ENCODE measurements at places on chromosomes 3 and 15.

DNA sequence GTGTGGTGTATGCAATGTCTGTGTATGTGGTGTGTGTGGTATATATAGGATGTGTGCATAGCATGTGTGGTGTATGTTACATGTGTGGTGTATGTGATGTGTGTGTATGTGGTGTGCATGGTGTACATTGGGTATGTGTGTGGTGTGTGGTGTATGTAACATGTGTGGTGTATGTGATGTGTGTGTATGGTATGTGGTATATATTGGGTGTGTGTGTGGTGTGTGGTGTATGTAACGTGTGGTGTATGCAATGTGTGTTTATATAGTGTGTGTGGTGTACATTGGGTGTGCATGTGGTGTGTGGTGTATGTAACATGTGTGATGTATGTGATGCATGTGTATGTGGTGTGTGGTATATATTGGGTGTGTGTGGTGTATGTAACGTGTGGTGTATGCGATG, 41.9 kb downstream of the ARRDC4 start:
- DNase-seq, result no peak

- DNase-seq, result no peak
Measured at GRCh38 chr3:104943974-104944373, 422.7 kb upstream of the ALCAM start.

GRCh38 chr3:70387889-70388288, 75.5 kb upstream of the MDFIC2 start:
- DNase-seq, result no peak

- no peak for DNase-seq
Measured at GRCh38 chr3:169077394-169077906, 586.1 kb downstream of the MECOM start.

DNA sequence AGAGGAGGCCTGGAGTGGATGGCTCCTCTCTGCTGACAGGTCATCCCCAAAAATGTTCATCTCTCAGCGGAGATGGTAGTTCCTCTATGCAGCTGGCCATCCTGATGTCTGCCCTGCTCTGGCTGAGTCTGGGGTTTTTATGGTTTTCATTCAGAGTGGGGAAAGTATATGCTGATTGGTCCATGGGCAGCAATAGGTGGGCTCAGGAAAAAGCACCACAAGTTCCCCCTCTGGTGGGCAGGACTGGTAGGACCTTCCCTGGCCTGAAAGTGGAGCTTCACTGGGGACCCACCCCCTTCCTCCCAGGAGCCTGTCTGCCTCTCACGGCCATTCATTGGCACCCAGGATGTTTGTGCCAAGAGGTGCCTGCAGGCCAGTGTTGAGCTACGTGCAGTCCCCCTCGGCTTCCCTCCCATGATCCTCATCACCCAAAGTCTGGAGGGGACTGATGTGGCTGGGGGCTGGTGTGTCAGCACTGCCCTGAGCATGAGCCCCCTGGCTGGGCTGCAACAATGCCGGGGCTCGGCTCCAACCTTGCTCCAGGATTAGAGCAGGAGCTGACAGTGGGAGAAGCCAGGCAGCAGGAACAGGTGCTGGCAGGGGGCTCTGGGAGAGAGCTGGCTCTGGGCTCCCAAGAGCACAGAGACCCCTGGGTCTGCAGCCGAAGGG, 13.1 kb upstream of the BLOC1S6 start:
- DNase-seq, result no peak

DNA sequence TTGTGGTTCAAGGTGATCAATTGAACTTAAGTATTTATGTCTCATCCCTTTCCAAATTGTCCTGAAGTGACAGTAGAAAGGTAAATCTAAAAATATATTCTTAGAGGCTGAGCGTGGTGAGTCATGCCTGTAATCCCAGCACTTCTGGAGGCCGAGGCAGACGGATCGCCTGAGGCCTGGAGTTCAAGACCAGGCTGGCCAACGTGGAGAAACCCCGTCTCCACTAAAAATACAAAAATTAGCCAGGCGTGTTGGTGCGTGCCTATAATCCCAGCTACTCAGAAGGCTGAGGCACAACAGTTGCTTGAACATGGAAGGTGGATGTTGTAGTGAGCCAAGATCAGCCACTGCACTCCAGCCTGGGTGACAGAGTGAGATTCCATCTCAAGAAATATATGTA, 226.6 kb downstream of the DPH6 start:
- no peak for DNase-seq

- DNase-seq, result no peak
Measured at GRCh38 chr15:77856705-77857346, 220.7 kb downstream of the TBC1D2B start.

DNA sequence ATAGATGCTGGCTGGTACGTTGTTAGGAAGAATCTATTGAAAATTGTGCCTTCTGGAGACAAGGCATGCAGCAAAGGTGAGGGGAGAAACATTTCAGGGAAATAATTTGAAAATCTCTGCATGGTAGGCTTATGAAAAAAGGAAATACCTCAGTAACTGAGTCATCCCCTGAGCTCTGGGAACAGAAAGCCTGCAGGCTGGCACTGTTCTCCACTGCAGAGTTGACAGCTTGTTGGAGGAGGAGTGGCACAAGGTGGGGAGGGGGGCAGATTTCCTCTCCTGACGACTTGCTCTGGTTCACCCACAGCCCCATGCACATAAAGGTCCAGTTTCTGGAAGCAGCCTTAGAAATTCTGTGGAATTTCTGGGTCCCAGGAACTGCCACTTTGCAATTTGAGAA, 179.4 kb downstream of the ABHD5 start:
- no peak for DNase-seq

GRCh38 chr3:39911465-39912309, 102.3 kb downstream of the MYRIP start:
- DNase-seq, result no peak

GRCh38 chr15:31458596-31459399, 132.2 kb downstream of the KLF13 start:
- no peak for DNase-seq

GRCh38 chr3:130515755-130516154, 1.2 kb upstream of the COL6A6 start:
- DNase-seq, result no peak

DNA sequence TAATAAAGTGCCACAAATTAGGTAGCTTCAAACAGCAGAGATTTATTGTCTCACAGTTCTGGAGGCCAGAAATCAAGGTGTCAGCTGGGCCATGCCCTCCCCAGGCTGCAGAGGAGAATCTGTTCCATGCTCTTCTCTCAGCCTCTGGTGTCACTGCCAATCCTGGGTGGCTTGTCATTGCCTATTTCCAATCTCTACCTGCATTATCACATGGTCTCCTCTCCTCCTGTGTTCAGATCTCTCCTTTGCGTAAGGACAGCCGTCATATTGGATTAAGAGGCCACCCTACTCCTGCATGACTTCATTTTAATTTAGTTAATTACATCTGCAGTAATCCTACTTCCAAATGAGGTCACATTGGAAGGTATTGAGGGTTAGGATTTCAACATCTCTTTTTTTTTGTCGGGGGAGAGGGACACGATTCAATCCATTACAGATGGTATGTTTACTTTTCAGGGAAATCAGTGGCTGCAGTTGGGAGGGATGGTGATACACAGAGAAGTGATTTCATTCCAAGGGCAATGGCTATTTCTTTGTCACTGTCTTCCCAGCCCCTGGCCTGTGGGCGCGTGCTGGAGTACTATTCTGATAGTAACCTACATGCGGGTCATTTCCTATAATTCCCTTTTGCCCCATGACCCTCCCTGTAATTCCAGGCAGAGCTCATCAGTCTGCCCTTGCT, 169.4 kb downstream of the MINAR1 start:
- no peak for DNase-seq

DNA sequence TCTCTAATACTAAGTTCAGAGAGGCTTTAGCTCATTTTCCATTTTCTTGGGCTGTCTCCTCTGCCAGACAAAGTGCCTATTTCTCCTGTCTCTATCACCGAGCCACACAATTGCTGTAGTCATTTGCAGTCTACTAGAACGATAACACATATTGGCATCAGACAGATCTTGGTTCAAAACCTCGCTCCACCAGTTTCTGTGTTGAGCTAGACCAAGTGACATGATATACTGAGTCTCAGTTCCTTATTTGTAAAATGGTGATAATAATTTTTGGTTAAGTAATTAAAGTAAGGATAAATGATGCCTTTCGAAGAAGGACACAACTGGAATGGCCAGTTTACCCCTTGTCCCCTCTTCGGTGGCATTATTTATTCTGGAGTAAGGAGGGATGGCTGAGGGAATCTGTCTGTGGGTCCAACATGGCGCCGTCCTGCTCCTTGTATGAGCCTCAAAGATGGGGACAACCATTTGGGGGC, 398 bp upstream of the RAB7A start:
- DNase-seq, result no peak

DNA sequence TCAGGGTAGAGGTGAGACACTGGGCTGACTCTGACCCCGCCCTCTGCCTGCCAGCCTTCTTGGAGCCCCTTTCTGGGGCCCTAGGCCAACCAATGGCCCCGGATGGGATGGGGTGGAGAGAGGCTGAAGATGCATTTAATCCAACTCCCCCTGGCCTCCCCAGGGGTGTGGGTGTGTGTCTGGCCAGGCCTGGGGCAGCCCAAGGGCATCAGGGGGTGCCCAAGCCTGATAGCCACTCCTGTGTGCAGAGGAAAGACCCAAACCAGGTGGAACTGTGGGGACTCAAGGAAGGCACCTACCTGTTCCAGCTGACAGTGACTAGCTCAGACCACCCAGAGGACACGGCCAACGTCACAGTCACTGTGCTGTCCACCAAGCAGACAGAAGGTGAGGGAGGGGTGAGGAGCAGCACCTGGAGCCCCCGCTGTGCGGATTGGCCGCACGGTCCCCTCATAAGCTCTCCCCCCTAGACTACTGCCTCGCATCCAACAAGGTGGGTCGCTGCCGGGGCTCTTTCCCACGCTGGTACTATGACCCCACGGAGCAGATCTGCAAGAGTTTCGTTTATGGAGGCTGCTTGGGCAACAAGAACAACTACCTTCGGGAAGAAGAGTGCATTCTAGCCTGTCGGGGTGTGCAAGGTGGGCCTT, 9.5 kb downstream of the SPINT1 start:
- no peak for DNase-seq

GRCh38 chr15:77633134-77633912, 611 bp upstream of the LINGO1 start:
- peak; percentile 58 for DNase-seq

- DNase-seq, result no peak
Measured at GRCh38 chr3:462851-463250, 266.3 kb downstream of the CHL1 start.

DNA sequence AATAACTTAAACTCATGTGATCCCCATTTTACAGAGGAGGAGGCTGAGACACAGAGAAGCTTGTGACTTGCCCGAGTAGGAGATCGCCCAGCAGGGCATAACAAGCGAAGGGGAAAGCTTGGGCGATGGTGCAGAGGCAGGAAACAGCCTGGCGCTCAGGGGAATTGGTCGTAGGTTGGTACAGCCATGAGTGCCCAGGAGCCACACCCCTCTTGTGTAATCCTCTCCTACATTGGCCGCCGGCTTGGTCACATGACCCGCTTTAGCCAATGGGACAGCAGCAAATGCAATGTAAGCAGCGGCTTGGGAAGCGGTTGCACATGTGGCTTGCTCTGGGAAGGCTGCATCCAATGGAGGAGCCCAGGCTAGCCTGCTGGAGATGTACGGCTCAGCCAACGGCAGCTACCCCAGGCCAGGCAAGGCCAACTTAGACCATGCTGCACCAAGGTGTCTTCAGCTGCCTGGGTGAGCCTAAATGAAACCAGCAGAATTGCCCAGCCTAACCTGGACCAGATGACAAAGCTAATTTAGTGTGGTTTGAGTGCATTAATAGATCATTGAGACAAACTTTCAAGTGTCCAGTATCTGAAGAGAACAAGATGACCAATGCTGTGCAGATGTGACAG, 50.3 kb upstream of the SLC6A6 start:
- DNase-seq, result no peak

GRCh38 chr3:79052054-79052681, 715.6 kb downstream of the ROBO1 start:
- no peak for DNase-seq

- DNase-seq, result no peak
Measured at GRCh38 chr3:87987952-87988351, 70.9 kb downstream of the CGGBP1 start.

DNA sequence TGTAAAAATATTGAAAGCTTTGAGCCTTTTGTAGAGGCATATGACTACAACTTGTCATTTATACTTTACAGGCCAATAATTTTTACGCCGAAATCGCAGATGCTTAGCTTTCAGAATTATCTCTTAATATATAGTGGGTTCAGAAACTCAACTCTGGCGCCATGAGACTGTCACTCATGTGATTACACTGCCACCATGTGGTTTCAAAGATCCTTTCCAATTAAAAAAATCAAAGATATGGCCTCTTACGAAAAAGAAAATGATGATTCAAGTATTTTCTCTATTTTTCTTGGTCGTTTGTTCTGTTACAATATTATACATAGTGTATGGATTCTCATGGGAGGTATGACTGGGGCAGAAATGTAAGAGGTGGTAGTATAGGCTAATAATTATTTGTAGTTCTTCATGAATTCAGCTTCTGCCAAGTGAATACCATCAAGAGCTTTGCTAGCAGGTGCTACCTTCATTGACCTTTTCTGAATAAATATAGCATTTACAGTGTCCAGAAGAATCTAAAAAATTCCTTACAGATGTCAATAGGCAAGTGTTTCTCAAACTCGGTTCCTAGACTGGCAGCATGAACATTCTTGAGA, 751.7 kb upstream of the GOLIM4 start:
- DNase-seq, result no peak

- DNase-seq, result no peak
Measured at GRCh38 chr15:63067306-63067705, 24.8 kb downstream of the TPM1 start.

GRCh38 chr15:25710184-25710583, 152.9 kb downstream of the ATP10A start:
- DNase-seq, result no peak

GRCh38 chr3:53146319-53146891, 14.6 kb upstream of the PRKCD start:
- DNase-seq, result no peak

- DNase-seq, result no peak
Measured at GRCh38 chr3:122349171-122349570, 24.1 kb downstream of the CSTA start.

- no peak for DNase-seq
Measured at GRCh38 chr3:27560484-27561056, 76.4 kb upstream of the SLC4A7 start.

- no peak for DNase-seq
Measured at GRCh38 chr3:126019683-126020082, 50.7 kb downstream of the ROPN1B start.

DNA sequence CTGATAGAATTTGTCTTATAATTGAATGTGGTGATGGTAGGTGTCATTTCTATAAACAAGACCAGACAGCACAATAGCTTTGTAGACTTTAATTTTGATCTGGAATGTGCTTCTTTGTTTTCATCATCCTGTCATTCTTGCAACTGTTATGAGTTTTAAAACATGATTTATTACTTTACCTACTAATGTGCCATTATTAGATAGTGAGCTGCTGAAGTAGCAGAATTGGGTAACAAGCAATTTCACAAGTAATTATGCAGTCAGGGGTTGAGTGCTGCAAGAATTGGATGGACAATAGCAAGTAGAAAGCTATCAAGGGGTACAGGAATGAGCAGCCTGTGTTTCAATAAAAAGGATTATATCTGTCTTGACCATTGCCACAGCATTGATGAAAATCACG, 975.6 kb downstream of the ROBO1 start:
- DNase-seq, result no peak

Measured in amygdala (tissue), 56 donors.